ENCODE measurements at places on chromosomes 11 and 22.

GRCh38 chr11:48216510-48216909 is at the start of gene OR4B1:
OR4B1 (plus strand) TSS chr11:48216810; CDS start chr11:48216810, 0 bp downstream.
- no peak for DNase-seq

- no peak for DNase-seq
Observed at GRCh38 chr11:9438611-9439010, 22.2 kb upstream of the ZNF143 start.

DNA sequence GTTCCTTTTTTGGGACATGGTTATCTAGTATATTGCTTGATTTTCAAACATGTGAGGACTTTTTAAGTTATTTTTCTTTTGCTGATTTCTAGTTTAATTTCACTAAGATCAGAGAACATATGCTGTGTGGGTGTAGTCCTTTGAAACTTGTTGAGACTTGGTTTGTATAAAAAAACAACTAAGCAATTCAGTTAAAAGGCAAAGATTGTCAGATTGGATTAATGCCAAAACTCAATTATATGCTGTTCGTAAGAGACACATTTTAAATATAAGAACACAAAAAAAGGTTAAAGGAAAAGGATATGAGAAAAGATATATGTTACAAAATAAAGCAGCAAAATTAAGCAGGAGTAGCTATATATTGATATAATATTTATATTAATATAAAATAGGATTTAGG is 17.8 kb upstream of the RRM1 start:
- no peak for DNase-seq

GRCh38 chr22:19203834-19204233 is 25.3 kb upstream of the SLC25A1 start:
- no peak for DNase-seq

DNA sequence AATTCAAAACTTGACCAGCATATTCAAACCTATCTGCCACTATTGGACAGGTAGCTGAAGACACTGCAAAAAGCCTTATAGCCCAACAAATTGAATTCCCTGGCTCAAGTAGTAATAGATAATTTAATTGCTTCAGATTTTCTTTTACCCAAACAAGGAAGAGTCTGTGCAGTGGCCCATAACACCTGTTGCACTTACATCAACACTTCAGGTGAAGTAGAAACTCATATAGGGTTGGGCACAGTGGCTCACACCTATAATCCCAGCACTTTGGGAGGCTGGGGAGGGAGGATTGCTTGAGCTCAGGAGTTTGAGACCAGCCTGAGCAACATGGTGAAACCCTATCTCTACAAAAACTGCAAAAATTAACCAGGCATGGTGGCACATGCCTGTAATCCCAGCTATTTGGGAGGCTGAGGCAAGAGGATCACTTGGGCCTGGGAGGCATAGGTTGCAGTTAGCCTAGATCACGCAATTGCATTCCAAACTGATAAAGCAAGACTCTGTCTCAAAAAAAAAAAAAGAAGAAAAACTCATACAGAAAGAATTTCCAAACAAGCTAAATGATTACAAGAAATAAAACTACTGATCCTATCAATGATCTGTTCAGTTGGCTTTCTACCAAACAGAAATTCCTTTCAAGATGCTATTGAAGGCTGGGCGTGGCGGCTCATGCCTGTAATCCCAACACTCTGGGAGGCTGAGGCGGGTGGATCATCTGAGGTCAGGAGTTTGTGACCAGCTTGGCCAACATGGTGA is 9.5 kb downstream of the FOLR3 start:
- no peak for DNase-seq

GRCh38 chr11:30488304-30488998 is 97.7 kb downstream of the MPPED2 start:
- peak; percentile 65 for DNase-seq

GRCh38 chr11:67372993-67373647 is at the start of gene CLCF1:
CLCF1 (minus strand) TSS chr11:67373598; CDS start chr11:67373539, 59 bp downstream.
- peak; percentile 68 for DNase-seq

GRCh38 chr11:3380706-3381545 is 2.0 kb upstream of the ZNF195 start:
- no peak for DNase-seq

DNA sequence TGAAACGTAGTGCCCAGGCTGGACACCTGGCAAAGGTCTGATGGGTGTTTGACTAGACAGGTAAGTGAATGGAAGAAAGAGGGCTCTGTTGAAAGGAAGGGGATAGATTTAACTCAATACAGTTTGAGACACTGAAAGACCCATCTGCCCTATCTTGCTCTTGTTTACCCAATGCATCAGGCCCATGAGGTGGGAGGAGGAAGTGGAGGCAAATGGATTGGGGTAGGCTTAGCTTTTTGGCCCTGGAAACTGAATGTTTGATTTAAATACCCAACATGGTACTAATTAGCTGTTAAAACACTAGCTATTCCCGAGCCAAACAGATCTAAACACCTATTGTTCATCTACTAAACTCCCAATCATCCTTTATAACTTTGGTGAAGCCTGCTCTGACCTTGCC is 3.5 kb upstream of the UVRAG start:
- DNase-seq = no peak

DNA sequence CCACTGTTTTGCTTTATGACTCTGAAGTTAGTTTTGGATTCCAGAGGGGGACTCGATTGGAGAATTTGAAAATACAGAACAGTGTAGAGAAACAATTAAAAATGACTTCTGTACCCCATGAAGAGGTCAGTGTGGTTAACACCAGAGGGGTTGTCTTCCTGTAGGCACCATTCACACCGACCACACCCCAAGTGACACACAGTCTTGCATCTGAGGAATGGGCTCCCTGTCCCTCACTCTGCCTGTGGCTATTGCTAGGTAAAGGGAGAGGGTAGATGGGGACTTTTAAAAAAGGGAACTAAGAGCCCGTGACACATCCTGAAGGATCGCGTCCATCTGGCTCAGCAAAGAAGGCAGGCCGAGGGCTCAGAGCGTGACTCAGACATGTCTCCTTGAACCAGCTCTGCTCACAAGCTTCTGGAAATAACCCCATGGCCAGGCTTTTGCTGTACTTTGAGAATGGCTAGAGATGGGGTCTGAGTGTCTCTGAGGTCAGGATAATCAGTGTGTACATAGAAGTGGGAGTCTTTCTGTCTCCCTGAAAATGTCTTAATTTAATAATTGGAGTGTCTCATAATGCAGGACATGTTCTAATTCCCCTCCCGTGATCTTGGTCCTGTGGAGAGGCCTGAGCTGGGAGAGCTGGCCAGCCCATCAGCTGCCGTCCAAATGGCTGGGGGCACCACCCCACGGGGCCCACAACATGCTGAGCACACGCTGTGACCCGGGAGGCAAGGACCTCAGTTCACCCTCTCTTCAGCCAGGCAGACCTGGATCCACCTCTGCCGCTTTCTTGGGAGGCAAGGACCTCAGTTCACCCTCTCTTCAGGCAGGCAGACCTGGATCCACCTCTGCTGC is 39.3 kb downstream of the SGSM1 start:
- no peak for DNase-seq

GRCh38 chr11:10477690-10478046 is 22.6 kb downstream of the AMPD3 start:
- DNase-seq = no peak

DNA sequence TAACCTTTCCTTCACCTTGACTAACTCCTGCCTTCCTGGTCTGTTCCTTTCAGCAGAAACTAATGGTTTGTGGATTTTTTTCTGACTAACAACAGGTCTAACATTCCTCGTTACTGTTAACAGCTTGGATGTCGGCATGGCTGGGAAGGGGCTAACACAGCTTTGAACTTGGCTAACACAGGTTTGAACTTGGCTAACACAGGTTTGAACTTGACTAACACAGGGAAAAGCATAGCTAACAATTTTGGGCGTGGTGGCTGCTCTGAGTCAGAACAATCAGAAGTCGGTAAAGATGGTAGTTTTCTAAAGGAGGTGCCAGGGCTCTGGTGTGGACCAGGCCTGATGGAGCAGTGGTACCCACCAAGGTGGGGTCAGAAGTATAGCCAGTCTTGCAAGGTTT is 16.1 kb downstream of the MIAT start:
- DNase-seq = no peak

GRCh38 chr22:44293876-44294275 is 18.9 kb downstream of the SHISAL1 start:
- no peak for DNase-seq

GRCh38 chr11:117089685-117090084 is 8.5 kb downstream of the SIK3 start:
- no peak for DNase-seq

DNA sequence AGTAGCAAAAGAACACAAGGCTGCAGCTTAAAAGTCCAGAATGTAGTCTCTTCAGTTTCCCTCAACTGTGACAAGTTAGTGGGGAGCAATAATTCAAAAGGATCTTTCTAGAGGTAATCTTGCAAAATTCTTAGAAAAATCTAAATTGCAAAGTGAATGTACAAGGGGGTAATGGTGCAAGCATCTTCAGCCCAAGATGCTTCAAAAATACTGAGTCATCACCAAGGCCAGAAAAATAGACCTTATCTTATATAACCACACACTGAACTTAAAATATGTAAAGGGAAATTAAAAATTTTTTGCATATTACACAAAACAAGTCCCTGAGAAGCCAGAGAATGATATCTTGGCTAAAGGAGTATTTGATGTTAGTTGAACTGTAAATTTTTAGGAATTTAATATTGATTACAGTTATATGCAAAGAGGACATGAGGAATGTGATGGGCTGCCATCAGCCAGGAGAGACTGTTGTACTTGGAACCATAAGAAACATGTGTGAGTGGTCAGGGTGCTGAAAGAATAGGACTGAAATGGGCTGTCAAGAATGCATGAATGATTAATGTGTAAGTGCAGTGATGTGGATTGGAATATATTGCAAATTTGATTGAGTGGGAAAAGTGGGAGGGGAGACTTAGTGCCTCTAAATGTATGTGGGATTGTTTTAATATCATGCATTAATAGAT is 85.7 kb upstream of the LIN7C start:
- no peak for DNase-seq

- DNase-seq = no peak
Observed at GRCh38 chr11:126483621-126484195, 128.2 kb downstream of the ST3GAL4 start.
